ENCODE measurements at places on chromosomes 11 and 22.

DNA sequence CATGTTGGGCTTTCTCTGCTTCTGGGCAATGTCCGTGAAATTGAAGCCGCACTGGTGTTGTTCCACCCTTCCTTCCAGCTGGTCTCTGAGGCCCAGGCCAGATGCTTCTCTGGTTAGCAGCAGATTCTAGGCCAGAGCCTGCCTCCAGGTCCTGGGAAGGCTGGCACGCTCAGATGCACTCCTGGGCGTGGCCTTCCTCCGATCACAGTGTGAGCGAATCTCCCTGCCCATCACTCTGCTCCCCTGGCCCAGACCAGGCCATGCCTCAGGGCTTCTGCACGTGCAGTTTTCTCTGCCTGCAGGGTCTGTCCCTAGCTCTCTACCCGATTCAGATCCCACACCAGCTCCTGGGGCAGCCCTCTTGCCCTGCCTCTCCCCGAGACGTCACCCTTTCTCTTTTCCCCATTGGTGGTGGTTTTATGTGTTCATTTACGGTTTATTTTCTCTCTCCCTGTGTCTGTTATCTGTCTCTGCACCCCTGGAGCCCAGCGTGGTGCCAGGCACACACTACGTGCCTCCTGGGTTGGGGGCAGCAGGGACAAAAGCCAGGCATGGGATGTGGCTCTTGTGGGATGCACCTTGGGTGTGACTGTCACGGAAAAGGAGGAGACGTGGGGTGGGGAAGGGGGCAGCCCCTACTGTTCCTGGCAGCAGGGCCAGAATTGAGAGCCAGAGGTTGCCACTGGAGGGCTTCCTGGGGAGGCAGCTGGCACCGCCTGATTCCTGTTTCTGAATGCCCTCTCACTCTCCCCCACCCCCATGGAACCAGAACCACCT, 66.0 kb downstream of the KCNQ1 start:
- no peak for DNase-seq

DNA sequence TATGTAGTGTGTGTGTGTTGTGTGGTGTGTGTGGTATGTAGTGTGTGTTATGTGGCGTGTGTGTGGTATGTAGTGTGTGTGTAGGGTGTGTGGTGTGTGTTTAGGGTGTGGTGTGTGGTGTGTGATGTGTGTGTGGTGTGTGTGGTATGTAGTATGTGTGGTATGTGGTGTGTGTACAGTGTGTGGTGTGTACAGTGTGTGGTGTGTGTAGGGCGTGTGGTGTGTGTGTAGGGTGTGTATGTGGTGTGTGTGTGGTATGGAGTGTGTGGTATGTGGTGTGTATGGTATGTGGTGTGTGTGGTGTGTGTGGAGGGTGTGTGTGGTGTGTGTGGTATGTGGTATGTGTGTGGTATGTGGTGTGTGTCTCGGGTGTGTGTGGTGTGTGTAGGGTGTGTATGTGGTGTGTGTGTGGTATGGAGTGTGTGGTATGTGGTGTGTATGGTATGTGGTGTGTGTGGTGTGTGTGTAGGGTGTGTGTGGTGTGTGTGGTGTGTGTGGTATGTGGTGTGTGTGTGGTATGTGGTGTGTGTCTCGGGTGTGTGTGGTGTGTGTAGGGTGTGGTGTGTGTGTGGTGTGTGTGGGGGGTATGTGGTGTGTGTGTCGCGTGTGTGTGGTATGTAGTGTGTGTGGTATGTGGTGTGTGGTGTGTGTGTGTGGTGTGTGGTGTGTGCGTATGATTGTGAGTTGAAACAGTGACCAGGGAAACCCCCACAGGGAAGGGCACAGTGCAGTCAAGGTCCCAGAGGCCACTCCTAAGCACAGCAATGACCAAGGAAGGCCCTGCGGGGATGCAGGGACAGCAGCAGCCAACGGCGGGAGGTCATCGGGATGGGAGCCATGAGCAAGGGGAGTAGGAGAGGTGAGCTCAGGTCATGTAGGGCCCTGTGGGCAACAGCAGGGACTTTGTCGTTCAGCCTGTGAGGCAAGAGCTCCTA, 2.9 kb upstream of the PPP6R2 start:
- DNase-seq, result no peak

DNA sequence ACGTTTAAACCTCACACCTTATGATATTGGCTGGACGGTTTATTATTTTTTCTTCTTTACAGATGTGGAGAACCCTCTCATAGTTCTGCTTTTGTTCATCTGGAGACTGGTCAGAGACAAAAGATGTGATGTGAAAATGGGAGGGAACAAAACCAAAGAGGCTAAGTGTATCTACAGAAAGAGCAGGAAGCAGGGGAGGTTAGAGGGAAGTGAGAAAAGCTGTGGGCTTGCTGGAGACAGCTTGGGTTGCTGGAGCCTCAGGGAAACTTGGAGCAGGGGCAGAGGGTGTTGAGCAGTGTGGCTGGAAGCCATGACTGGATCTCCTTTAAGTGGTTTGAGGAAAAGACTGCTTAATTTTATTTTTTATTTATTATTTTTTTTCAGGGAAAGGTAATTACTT, 79.0 kb upstream of the SNX19 start:
- DNase-seq, result no peak

- DNase-seq, result no peak
Measured at GRCh38 chr11:91978747-91979146, 245.9 kb upstream of the FAT3 start.

- no peak for DNase-seq
Measured at GRCh38 chr22:50138041-50138440, 32.5 kb upstream of the PANX2 start.

- DNase-seq, result peak; percentile 48
Measured at GRCh38 chr22:35380537-35381423, at the start of gene HMOX1. Gene HMOX1 (plus strand): TSS chr22:35381096. CDS start chr22:35381174, 78 bp downstream.
